A549 treated with Hydrocortisone at 1 μM for 4 hours (cell line): ENCODE measurements at places on chromosomes 7 and 10. TPM values are rescaled to one million over a fixed set of nuclear protein-coding genes. Genes with fewer than 3 reads are reported as not detected.

TRIM73 gene
- 1.2 to 2.1 TPM (median 1.8 TPM) in 5 replicates for total RNA-seq

LIPN gene
- total RNA-seq = not detected in 5 replicates

COBL gene
- total RNA-seq = 4.0 to 4.8 TPM (median 4.4 TPM) in 5 replicates

LEP gene
- not detected in 5 replicates for total RNA-seq

AKR1E2 gene
- total RNA-seq = 6.3 to 7.3 TPM (median 7.0 TPM) in 5 replicates

LIPJ gene
- not detected in 5 replicates for total RNA-seq

ZCWPW1 gene
- total RNA-seq = 1.2 to 1.9 TPM (median 1.4 TPM) in 5 replicates

OLAH gene
- 0.58 to 0.93 TPM (median 0.66 TPM) in 5 replicates for total RNA-seq

KIF11 gene
- 28.7 to 46.4 TPM (median 34.3 TPM) in 5 replicates for total RNA-seq

TRIL gene
- not detected in 5 replicates for total RNA-seq

DENND10 gene
- total RNA-seq = 42.7 to 68.2 TPM (median 54.9 TPM) in 5 replicates

RBM20 gene
- 2.6 to 4.3 TPM (median 3.1 TPM) in 5 replicates for total RNA-seq

GJD4 gene
- not detected in 5 replicates for total RNA-seq

TFPI2 gene
- total RNA-seq = 215 to 326 TPM (median 237 TPM) in 5 replicates

HMX3 gene
- 0.08 to 0.13 TPM in 2 of 5 replicates, not detected in the others for total RNA-seq

GPC2 gene
- 0.60 to 1.1 TPM (median 0.95 TPM) in 5 replicates for total RNA-seq

TAS2R5 gene
- 0.31 to 0.63 TPM (median 0.40 TPM) in 5 replicates for total RNA-seq

EGFR gene
- total RNA-seq = 82.3 to 139 TPM (median 107 TPM) in 5 replicates

FAM170B gene
- not detected in 5 replicates for total RNA-seq

ITPRID1 gene
- total RNA-seq = not detected in 5 replicates

NYAP1 gene
- total RNA-seq = 3.0 to 7.0 TPM (median 5.1 TPM) in 5 replicates

CCDC172 gene
- total RNA-seq = not detected in 5 replicates

CREB5 gene
- total RNA-seq = 2.9 to 4.7 TPM (median 4.6 TPM) in 5 replicates

PNLIPRP2 gene
- 0.07 to 0.30 TPM (median 0.09 TPM) in 4 of 5 replicates, not detected in the other for total RNA-seq

SPDYE2B gene
- total RNA-seq = not detected in 5 replicates
